ENCODE measurements at places on chromosomes 16 and 17.
A peak's percentile ranks its signal among the peaks of the same experiment; 100 is the strongest.

DNA sequence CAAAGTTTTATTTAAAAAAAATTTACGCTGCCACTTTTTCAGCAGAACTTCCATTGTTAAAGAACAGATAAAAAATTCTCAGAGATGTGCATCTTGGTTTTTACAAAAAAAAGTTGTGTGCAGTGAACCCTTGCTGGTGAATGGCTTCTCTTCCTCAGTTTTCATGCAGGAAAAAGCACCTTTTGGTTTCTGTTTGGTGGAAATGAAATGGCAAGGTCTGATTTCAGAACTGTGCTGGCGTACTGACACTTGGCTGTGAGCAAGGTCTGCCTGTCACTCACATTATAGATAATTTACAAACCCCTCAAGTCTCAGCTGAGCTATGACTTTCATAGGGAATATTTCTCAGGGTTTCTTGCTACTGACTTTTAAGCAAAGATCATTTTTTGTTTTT lies 5.7 kb upstream of the SALL1 start:
- DNase-seq: no peak

GRCh38 chr16:16163571-16163970 lies 59.7 kb downstream of the ABCC6 start:
- no peak for DNase-seq

DNA sequence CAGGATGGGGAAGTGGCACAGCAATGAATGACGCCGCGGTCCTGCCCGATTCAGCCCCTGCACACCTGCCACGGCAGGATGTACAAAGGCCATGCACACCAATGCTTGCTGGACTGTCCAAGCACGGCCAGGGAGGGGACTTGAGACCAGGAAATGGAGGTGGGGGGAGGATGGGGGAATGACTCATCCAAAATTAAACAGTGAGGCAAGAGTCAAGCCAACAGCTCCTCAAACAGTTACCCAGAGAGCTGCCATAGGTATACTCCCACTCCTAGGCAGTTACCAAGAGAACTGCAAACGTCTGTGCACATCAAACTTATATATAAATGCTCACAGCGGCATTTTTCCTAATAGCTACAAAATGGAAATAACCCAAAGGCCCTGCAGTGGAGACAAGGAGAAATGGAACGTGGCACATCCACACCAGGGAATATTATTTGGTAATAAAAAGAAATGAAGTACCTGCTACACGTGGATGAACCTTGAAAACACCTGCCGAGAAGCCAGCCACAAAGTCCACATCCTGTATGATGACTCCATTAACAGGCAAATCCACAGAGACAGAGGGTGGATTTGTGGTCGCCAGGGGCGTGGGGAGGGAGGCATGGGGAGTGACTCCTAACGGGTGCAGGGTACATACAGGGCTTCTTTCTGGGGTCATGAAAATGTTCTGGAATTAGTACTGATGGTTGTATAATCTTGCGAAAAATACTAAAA lies 54.1 kb downstream of the VAC14 start:
- DNase-seq: no peak

- DNase-seq: peak; percentile 40
These were observed 57.9 kb upstream of the CACNG4 start for GRCh38 chr17:66906321-66907278.

- DNase-seq: no peak
These were observed 24.7 kb downstream of the NSMCE1 start for GRCh38 chr16:27243725-27244362.

DNA sequence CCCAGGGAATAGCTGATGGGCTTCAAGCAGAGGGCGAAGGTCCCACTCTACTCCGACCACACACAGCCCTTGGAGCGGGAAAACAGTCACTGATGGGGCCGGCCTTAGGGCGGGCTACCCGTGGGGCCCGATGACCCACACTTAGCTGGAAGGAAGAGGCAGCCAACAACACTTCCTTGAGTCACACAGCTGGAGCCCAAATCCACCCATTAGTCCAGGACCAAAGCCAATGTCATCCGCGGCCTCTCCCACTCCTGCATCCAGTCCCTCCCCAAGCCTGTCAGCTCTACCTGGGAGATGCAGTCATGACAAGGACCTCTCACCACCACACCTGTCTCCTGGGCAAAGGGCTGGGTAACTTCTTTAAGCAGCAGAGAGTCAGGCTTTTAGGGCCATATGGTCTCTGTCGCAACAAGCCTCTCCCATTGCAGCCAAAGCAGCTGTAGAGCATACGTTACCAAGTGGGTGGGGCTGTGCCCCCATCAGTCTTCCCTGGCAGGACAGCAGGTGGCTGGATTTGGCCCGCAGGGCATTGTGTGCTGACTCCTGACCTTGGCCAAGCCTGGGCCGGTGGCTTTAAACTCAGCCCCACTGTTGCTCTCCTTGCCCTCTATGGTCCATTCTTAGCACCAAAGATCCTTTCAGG lies 110.7 kb downstream of the SOCS1 start:
- DNase-seq: no peak

- DNase-seq: no peak
These were observed 472 bp upstream of the NME2 start for GRCh38 chr17:51165680-51166197.

GRCh38 chr17:64133546-64134215 lies 3.7 kb upstream of the ERN1 start:
- DNase-seq: no peak

DNA sequence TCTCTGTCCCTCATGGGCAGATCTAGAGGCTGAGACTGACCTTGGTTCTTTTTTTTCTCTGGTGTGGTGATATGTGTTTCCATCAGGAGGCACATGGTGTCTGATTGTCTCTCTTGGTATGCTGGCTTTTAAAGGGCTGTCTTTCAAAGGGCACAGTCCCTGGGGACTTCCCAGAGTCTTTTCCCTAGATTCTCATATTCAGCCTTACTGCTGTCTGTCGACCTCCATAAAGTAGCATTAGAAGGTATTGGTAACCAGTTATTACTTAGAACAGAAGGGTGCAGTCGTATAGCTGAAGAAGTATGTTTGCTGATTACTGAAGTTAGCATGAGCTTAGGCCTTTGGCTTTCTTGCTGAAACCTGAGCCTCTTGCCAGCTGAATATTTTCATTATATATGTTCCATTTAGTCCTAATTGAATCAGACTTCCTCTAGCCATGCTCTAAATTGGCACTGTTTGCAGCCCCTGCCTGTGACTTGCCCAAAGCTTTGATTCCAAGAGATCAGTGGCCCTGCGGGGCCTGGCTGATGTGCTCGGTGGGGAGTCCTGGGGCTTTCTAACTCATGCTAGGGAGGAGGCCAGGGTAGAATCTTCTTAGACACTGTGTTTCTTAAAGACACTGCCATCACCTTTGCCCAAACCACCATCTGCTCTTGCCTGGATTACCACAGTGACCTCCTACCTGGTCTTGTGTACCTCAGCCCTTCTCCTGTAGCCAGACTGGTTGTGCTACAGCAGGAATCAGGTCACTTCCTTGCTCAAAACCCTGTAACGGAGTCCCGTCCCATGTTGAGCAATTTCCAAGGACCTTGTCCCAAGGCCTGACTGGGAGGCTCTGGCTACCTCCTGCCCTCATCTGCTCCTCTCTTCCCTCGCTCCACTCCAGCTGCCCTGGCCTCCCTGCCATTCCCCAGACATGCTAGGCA lies 71.5 kb downstream of the WWP2 start:
- DNase-seq: no peak

- DNase-seq: peak; percentile 69
These were observed 25.0 kb downstream of the HOXB1 start for GRCh38 chr17:48505788-48506187.

DNA sequence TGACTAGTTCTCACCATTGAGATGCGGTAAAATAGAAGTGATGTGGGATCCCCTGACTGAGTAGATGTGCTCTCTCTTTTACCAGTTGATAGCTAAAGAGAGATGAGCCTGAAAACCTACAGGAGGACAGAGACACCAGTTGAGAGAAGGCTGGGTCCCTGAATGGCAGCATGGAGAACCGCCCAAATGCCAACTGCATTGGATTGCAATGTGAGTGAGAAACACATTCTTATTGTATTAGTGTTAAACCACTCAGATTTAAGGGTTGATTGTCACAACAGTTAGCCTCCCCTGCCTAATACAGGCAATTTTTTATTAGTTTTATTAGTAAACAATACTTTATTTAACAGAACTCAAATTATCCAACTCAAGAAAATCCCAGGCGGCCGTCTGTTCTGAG lies 61.2 kb downstream of the SPACA3 start:
- DNase-seq: no peak

DNA sequence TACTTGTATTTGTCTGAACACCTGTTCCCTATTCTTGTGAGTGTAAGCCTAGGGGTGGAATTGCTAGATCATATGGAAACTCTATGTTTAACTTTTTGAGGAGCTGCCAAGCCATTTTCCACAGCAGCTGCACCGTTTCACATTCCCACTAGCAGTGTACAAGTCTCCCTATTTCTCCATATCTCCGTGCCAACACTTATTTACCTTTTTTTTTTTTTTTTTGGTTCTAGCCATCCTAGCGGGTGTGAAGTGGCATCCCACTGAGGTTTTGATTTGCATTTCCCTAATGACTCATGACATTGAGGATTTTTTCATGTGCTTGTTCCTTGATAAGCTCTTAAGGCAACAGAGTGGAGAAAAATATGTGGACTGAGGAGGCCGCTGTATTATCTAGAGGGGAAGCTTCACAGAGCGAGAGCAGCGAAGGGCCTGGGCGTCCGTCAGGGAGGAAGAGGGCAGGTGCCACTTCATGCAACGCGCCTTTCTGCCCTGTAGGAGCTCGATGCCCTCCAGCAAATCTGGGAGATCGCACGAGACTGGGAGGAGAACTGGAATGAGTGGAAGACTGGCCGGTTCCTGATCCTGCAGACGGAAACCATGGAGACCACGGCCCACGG lies 50.0 kb downstream of the DNAH2 start:
- no peak for DNase-seq

GRCh38 chr16:29820730-29821642 lies 724 bp downstream of the MVP start:
- DNase-seq: peak; percentile 41

DNA sequence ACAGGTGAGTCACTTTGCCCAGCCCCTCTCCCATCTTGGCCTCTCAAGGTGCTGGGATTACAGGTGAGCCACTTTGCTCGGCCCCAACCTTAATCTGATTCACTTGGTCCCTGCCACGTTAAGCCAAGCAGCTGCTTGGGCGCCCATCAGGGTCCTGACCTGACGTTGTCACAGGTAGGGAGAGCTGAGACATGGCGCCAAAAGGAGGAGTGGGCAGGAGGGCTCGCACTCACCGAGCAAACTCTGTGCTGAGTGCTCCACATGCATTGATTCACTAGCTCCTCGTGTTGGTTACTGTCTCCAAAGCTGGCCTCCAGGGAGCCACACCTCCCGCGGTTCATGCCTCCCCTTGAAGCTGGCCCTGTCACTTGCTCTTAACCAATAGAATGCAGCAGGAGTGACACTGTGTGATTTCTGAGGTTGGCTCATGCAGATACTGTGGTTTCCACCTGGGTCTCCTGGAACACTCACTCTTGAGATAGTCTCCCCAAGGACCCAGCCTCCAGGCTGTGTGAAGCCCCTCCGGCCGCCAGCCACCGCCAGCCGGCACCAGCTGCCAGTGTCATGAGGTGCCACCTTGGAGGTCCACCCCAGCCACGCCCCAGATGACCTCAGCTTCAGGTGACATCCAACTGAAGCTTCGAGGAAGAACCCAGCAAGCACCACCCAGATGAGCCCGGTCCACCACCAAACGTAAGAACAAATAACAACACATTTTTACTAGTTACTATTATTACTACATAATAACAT lies 223.0 kb downstream of the GSG1L start:
- DNase-seq: no peak

GRCh38 chr17:83104577-83105505 lies 25.4 kb downstream of the METRNL start:
- DNase-seq: no peak

DNA sequence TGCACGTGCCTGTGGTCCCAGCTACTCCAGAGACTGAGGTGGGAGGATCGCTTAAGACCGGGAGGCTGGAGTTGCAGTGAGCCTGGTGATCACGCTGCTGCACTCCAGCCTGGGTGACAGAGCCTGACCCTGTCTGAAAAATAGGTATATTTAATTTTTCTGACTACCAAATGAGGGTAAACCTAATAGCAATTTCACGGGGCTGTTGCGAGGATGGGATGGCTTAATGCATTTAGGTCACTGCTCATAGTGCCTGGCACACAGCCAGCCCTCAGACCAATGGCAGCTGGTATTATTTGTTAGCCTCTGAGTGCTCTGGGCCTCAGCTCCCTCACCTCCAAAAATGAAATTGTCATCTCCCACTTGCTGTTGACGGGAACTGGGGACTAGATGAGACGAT lies 5.9 kb upstream of the CDIP1 start:
- no peak for DNase-seq

DNA sequence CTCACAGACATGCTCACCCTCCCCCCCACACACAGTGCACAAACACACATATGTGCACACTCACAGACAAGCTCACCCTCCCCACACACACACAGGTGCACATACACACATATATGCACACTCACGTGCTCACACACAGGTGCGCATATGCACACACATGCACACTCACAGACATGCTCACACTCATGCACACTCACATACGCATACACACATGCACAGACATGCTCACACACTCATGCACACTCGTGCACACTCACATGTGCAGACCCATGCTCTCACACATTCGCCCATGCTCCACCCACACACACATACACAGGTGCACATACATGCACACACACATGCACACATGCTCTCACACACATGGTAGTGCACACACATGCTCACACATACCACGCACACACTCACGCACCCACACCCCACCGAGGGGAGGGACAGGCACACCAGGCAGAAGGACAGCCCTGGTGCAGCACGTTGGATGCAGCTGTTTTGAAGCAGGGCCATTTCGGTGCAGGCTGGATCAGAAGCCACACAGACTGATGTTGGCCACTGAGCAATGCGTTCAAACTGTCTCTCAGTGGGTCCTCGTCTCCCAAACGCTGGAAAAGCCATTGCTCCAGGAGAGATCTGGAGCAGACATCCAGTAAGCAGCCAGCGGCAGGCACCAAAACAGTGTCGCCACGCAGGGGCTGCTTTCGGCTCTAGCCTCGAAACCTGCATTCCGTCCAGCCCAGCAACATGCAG lies 86.2 kb upstream of the ZNF469 start:
- no peak for DNase-seq

DNA sequence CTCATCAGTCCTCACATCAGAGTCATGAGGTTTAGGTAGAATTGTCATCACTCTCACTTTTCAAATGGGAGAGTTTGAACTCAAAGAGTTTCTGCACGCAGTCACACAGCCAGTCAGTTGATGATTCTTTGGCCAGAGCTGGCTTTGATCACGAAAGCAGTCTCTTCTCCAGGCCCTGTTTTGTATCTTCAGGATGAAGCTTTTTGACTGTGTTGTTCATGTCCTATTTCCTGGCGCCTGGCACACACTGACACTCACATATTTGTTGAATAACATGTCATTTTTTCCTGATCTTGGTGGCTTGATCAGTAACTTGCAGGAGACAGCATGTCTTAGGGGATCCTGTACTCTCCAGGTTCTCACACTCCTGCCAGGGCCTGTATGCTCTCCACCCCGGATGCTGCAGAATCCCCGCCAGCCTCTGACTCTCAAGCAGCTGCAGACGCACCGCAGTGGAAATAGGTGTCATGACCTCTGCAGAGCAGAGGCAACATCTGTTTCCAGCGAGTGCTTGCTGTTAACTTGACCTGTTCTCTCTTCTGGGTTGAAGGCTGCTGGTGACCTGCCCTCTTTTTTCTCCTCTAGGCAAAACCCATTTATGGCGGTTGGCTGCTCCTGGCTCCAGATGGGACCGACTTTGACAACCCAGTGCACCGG lies 33.0 kb downstream of the MPRIP start:
- no peak for DNase-seq

- DNase-seq: no peak
These were observed 1.7 kb upstream of the MAZ start for GRCh38 chr16:29804455-29805231.

GRCh38 chr16:19696328-19696727 lies 21.7 kb downstream of the KNOP1 start:
- no peak for DNase-seq
